Gastrocnemius medialis (tissue), 4 donors: ENCODE measurements at places on chromosomes 2 and 18. TPM values are rescaled to one million over a fixed set of nuclear protein-coding genes. Genes with fewer than 3 reads are reported as not detected.

CASP10 gene
- 7.3 TPM for total RNA-seq

GRCh38 chr2:200373973-200374416 is 67.5 kb downstream of the SPATS2L start:
- DNase-seq = no peak

- DNase-seq = no peak
Measured at GRCh38 chr2:62578803-62579640, 73.0 kb upstream of the TMEM17 start.

DNA sequence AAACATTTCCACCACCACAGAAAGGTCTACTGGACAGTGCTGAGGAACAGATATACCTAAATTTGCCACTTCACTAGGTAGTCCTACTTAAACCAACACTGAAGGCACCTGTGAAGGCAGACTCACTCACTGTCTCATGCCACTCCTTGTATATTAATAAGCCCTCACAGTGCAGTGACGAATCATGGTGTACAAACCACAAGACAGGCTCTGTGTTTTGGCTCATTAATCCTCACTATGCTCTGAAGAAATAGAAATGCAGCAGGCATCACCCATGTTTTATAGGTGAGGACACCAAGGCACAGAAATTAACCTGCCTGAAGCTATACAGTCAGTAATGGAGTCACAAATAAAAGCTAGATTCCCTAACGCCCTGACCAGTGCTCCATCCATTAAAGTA is 44.3 kb downstream of the BARD1 start:
- no peak for DNase-seq

DNA sequence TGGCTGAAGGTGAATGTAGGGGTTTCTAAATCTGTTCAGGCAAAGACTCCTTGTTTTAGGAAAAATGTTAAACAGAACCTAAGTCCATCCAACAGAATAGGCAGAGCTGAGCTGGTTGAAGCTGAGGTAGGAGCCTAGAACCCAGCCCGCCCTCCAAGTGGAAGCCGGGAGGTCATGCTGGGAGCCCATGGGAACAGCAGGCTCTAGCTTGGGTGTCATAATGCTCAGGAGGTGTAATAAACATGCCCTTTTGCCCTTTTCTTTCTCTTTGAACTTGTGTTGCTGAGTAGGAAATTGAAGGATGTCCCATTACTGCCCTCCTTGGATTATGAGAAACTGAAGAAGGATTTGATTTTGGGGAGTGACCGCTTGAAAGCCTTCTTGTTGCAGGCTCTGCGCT is 60.3 kb downstream of the ARMC9 start:
- no peak for DNase-seq

- no peak for DNase-seq
Measured at GRCh38 chr2:41949091-41949882, 98.5 kb upstream of the PKDCC start.

- DNase-seq = no peak
Measured at GRCh38 chr2:149819356-149819957, 231.9 kb upstream of the MMADHC start.

GRCh38 chr2:161681046-161681445 is 56.8 kb downstream of the SLC4A10 start:
- no peak for DNase-seq
